Osteoblast (primary cell): ENCODE measurements at places on chromosomes 12 and 14. TPM values are rescaled to one million over a fixed set of nuclear protein-coding genes. Genes with fewer than 3 reads are reported as not detected.
A peak's percentile ranks its signal among the peaks of the same experiment; 100 is the strongest.

- H3K27me3 ChIP-seq = no peaks in the 10 kb centered on the region
- H3K4me1 ChIP-seq = no peaks in the 10 kb centered on the region
- no peak for DNase-seq
- no peak overlapping the region for H3K4me3 ChIP-seq
- H3K27ac ChIP-seq = no peak overlapping the region
Observed at GRCh38 chr14:35696575-35696974, 112.5 kb downstream of the RALGAPA1 start.

- DNase-seq = no peak
- no peaks in the 10 kb centered on the region for H3K4me1 ChIP-seq
- no peak overlapping the region for H3K4me3 ChIP-seq
Observed at GRCh38 chr14:68036202-68036601, 216.6 kb downstream of the RAD51B start.

DNA sequence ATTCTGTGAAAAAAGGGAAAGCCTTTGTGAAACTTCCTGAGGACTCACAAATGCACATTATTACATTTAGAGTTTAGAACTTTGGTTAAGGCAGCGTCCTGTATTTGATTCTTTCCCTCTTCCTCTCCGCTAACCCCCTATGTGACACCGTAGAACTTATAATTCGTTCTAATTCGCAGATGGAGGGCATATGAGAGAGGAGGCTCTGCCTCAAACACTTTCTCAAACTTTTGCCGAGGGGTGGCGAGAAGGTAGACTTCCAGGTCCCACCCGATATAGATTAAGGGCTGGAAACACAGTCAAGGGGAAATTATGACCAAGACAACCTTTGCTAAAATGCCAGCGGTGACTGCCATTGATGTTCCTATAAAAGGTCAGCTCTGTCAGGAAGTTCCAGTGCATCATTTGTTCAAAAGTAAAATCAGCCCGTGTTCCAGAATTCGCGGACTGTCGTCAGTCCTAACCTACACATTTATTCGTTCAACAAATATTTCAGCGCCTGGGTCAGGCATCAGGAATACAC is 904 bp upstream of the PAPOLA start:
- H3K36me3 ChIP-seq = no peaks in the 10 kb centered on the region
- H3K4me1 ChIP-seq = peaks cover 12% of the 10 kb centered on the region
- H3K27ac ChIP-seq = peak overlapping the region; percentile 92
- peak; percentile 38 for DNase-seq
- H3K4me3 ChIP-seq = peak overlapping the region; percentile 96
- no peaks in the 10 kb centered on the region for H3K27me3 ChIP-seq

DNA sequence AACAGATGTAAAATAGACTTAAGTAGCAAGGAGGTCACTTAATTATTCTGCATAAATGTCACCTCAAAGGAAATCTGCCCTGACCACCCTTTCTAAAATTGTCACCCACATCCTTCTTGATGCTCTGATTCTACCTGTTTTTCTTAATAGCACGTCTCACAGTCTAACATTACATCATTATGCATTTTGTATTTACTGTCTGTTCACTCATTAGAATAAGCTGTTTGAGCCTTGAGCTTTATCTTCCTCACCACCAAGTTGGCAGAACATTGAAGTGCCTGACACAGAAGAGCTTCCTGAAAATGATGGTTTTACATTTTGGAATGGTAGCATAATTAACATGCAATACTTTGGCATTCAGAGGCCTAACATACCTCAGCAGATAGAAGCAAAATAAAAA is 8.8 kb upstream of the TMEM117 start:
- H3K27me3 ChIP-seq = no peaks in the 10 kb centered on the region
- H3K27ac ChIP-seq = no peak overlapping the region
- no peaks in the 10 kb centered on the region for H3K36me3 ChIP-seq
- DNase-seq = no peak
- no peak overlapping the region for H3K4me3 ChIP-seq

- H3K4me3 ChIP-seq = no peak overlapping the region
- H3K27me3 ChIP-seq = no peaks in the 10 kb centered on the region
- H3K36me3 ChIP-seq = no peaks in the 10 kb centered on the region
Observed at GRCh38 chr12:91702843-91703425, 442.7 kb downstream of the BTG1 start.

GRCh38 chr14:94751956-94752355 is 18.0 kb downstream of the GSC start:
- no peaks in the 10 kb centered on the region for H3K36me3 ChIP-seq
- no peak overlapping the region for H3K27ac ChIP-seq
- H3K27me3 ChIP-seq = peaks cover 26% of the 10 kb centered on the region
- no peak overlapping the region for H3K4me3 ChIP-seq
- H3K4me1 ChIP-seq = no peaks in the 10 kb centered on the region
- DNase-seq = no peak

DNA sequence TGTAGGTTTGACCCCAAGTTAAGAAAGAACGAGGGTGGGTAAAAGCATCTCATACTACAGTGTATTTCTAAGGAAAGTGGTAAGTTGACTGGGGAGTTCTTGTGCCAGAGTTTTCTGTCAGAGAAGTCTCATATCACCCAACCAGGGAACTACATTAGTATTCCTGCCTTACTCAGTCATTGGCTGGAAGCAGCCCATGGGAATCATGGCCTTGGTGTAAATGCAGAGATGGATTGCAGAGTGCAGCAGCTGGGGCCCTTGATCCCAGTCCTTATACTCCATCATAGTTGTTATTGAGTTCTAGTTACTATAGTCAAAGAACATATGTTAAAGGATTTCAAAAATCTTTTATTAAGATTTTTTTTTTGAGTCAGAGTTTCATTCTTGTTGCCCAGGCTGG is 105.8 kb downstream of the MNAT1 start:
- peak; percentile 8 for DNase-seq
- H3K36me3 ChIP-seq = peaks cover 9% of the 10 kb centered on the region
- no peaks in the 10 kb centered on the region for H3K4me1 ChIP-seq

DNA sequence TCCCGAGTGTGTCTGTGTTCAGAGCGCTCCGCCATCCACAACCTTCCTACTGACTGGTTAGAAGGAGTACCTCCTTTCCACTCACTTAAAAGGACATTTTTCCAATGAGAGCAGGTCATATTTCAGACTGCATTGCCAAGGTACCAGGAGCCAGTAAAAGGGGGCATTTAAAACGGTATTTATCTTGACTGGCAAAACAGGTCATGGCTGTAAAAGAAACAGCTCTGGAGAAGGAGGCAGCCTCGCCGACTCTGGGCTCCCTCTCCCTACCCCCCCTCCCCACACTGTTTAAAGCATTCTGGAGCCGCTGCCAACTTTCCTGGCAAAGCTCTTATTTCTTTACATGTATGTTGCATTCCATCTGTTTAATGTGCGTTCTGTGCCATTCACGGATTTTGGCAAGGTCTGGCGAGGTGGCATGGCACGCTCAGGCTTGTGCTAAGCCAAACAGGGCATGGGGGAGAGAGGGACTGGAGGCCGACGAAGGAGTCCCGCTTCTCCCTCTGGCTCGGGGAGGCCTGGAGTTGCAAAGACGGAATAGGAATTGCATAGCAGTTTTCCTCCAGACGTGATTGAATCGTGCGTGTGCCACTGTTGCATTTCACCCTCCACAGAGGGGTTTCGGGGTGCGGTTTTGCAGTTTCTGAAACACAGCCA is 41.2 kb upstream of the MED13L start:
- peaks cover 28% of the 10 kb centered on the region for H3K4me1 ChIP-seq

DNA sequence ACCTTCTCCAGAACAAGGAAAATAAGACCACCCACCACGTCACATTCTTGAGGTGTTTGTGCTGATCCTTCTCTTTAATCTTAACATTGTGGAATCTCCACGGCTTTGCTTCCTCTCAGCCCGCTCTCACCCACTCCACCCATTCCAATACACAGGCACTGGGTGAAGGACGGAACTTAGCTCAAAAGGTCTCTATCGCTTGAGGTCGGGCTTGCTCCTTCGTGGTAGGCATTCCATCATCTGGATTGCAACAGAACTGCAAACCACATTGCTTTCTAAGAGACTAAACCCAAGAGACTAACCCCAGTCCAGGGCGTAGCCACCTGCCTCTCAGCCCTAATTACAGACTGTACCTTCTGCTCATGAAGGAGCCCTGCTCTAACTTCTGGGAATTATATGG is 24.0 kb upstream of the MDM2 start:
- H3K4me1 ChIP-seq = peaks cover 23% of the 10 kb centered on the region
- H3K36me3 ChIP-seq = no peaks in the 10 kb centered on the region
- no peaks in the 10 kb centered on the region for H3K27me3 ChIP-seq
- H3K27ac ChIP-seq = no peak overlapping the region

DNA sequence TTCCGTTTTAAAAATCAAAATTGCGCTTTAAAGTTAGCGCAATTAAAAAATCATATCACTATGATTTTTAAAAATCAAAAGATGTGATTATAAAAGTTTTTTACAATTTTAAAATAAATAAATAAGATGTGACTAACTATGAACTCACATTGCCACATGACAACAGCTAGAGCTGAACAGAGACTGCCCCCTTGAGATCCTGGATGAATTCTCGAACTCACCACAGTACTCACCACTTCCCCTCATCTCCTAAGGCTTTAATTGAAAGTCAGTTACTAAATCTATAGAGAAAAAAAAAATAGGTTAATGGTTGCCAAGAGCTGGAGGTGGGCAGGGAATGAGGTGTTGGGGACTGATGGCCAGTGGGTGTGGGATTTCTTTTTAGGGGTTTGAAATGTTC is 384.2 kb downstream of the ZFP36L1 start:
- H3K4me3 ChIP-seq = no peak overlapping the region
- H3K27me3 ChIP-seq = no peaks in the 10 kb centered on the region
- H3K27ac ChIP-seq = no peak overlapping the region
- peaks cover 35% of the 10 kb centered on the region for H3K4me1 ChIP-seq

DNA sequence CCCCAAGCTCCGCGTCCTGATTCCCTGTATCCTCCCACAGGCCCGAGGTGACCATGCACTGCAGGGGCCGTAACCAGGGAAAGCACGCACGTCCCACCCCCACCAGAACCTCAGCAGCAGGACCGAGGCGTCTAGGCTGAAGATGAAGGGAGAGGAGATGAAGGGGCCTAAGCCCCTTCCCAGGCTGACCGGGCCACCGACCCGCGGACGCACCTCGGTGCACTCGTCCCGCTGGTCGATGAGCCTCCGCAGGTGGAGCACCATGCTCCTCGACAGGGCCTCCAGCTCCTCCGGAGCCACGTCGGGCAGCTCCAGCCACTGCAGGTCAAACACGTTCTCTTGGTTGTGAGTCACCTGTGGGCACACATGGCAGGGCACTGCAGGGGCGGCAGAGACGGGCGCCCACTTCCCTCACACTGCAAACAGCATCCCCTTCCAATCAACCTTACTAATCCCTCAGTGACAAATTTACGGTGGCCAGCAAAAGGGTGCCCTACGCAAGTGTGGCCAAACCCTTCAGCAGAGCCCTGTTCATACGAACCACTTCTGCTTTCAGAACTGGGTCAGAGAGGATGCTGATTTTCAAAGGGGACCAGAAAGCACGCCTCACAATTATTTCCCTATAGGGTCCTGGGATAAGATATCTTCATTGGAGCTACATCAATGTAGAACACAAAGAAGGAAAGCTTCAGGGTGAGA is 77.8 kb downstream of the CCDC88C start:
- peak; percentile 37 for DNase-seq
- H3K36me3 ChIP-seq = no peaks in the 10 kb centered on the region
- no peak overlapping the region for H3K27ac ChIP-seq
- no peaks in the 10 kb centered on the region for H3K4me1 ChIP-seq
- H3K4me3 ChIP-seq = no peak overlapping the region
- H3K27me3 ChIP-seq = no peaks in the 10 kb centered on the region

- H3K4me1 ChIP-seq = no peaks in the 10 kb centered on the region
- no peak overlapping the region for H3K4me3 ChIP-seq
- no peak overlapping the region for H3K27ac ChIP-seq
- DNase-seq = peak; percentile 89
- no peaks in the 10 kb centered on the region for H3K27me3 ChIP-seq
Observed at GRCh38 chr12:132243596-132244310, 85.6 kb downstream of the GALNT9 start.

- H3K27ac ChIP-seq = no peak overlapping the region
- H3K4me1 ChIP-seq = no peaks in the 10 kb centered on the region
- H3K4me3 ChIP-seq = no peak overlapping the region
- no peaks in the 10 kb centered on the region for H3K27me3 ChIP-seq
Observed at GRCh38 chr14:23776296-23776695, 140.1 kb downstream of the DHRS2 start.

GRCh38 chr12:11555743-11556625 is 93.5 kb upstream of the ETV6 start:
- no peak for DNase-seq
- no peak overlapping the region for H3K4me3 ChIP-seq
- H3K27me3 ChIP-seq = peaks cover 19% of the 10 kb centered on the region
- no peak overlapping the region for H3K27ac ChIP-seq

DNA sequence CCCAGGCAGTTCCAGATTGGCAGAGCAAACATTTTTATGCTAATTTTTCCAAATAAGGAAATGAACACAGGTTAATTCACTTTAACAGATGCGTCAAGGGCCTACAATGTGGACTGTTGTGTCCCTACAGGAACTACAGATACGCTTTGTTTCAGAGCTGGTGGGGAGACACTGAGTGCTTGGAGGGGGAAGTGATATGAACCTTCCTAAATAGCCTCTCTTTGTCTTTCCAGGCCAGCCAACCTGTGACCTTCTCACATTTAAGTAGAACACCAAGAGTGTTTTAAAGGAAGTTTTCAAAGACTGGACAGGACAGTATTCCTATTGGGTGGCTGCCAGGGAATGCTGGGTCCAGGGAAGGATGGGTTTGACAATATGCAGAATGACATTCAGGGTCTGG is 141.3 kb downstream of the ZNF664 start:
- H3K4me1 ChIP-seq = no peaks in the 10 kb centered on the region
- no peak for DNase-seq
- no peaks in the 10 kb centered on the region for H3K36me3 ChIP-seq
- no peak overlapping the region for H3K4me3 ChIP-seq

LRIG3 gene
- 85.0 and 96.1 TPM in 2 replicates for total RNA-seq

HSPB8 gene
- total RNA-seq = 2.9 and 3.5 TPM in 2 replicates

ZNF385A gene
- total RNA-seq = 0.72 and 0.88 TPM in 2 replicates

C12orf54 gene
- not detected in 2 replicates for total RNA-seq

GPR68 gene
- total RNA-seq = 8.0 and 8.5 TPM in 2 replicates

TAS2R42 gene
- total RNA-seq = not detected in 2 replicates

CPNE6 gene
- not detected in 2 replicates for total RNA-seq

KRT7 gene
- total RNA-seq = 20.9 and 27.9 TPM in 2 replicates

AEBP2 gene
- total RNA-seq = 19.2 and 20.0 TPM in 2 replicates

KRT75 gene
- under 0.01 TPM in 1 of 2 replicates, not detected in the other for total RNA-seq

SERPINA6 gene
- total RNA-seq = not detected in 2 replicates

CLEC4E gene
- not detected in 2 replicates for total RNA-seq

PPM1A gene
- 36.6 and 36.8 TPM in 2 replicates for total RNA-seq

PPP1R36 gene
- total RNA-seq = 0.88 and 1.1 TPM in 2 replicates

OTX2 gene
- not detected in 2 replicates for total RNA-seq

C12orf50 gene
- total RNA-seq = under 0.01 TPM in 1 of 2 replicates, not detected in the other
